Foreskin keratinocyte (primary cell): ENCODE measurements at places on chromosomes 4 and X. TPM values are rescaled to one million over a fixed set of nuclear protein-coding genes. Genes with fewer than 3 reads are reported as not detected.
A peak's percentile ranks its signal among the peaks of the same experiment; 100 is the strongest.

DNA sequence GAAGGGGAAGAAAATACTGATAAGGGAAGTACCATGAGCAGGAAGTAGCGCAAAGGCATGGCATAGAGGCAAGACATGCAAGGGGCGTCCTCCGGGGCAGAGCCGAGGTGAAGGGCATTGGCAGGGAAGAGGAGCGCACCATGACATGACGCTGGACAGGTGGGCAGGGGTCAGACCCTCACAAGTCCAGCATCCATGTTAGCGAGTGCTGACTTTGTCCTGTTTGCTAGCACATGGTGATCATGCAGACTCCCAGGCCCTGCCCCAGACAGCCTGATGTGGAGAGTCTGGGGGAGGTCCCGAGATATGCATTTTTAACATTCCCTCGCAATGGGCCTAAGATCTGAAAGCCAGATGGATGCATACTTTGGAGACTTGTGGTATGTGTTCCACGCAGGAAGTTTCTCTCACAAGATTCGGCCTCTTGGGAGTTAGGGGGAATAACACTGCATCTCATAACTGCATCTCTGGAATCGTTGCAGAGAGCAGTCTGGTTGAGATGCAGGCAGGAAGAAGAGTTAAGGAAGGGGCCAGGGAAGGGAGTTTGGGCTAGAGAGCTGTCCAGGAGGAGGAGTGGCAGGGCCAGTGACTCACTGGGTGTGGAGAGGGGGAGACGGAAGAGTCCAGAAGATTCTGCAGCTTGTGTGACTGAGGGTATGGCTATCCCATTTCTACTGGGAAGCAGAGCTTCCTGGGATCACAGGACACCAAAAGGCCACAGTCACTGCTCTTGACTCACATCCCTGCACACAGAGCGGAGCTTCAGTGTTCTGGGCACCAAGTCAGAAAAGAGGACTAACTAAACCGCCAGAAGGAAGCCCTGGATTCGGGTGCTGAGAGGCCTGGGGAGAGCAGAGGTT, 59.7 kb downstream of the FAM184B start:
- peak; percentile 63 for DNase-seq

GRCh38 chr4:55928846-55929245, 19.9 kb upstream of the CEP135 start:
- no peak for DNase-seq

DNA sequence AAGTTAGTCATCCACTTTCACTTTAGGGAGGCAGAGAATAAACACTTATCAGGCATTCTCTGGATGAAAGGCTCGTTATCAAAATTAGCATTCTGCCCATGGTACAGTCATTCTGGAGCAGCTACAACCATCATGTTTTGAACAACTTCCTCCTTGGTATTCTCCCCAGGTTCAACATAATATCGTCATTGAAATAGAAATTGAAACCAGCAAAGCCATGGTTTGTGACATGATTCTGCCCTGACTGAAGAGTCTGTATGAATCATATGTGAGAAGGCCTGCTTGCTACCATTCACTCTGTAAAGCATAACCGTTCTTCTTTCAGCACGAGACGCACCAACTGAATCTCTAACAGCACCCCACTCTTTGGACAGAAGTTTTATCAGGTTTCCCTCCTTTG, 127.5 kb upstream of the RADX start:
- DNase-seq = no peak

DNA sequence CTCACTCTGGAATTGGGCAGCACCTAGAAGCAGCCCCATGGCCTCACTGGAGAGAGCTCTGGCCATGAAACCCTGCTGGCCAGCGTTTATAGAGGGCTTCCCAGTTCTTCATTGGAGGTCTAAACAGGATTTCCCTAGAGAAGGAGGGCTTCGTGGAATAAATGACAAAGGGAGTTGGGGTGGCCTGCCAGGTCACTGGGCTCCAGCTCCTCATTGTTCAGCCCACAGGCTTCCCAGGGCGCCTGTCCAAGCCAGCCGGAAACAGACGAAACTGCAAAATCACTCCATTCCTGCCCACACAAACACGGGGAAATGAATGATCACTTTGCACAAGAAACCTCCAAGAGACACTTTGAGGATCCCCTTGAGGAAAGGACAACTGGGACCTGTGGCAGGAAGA, 189.7 kb downstream of the TSPAN5 start:
- DNase-seq = no peak

GRCh38 chrX:128623361-128623760, 571.2 kb upstream of the ACTRT1 start:
- no peak for DNase-seq

DNA sequence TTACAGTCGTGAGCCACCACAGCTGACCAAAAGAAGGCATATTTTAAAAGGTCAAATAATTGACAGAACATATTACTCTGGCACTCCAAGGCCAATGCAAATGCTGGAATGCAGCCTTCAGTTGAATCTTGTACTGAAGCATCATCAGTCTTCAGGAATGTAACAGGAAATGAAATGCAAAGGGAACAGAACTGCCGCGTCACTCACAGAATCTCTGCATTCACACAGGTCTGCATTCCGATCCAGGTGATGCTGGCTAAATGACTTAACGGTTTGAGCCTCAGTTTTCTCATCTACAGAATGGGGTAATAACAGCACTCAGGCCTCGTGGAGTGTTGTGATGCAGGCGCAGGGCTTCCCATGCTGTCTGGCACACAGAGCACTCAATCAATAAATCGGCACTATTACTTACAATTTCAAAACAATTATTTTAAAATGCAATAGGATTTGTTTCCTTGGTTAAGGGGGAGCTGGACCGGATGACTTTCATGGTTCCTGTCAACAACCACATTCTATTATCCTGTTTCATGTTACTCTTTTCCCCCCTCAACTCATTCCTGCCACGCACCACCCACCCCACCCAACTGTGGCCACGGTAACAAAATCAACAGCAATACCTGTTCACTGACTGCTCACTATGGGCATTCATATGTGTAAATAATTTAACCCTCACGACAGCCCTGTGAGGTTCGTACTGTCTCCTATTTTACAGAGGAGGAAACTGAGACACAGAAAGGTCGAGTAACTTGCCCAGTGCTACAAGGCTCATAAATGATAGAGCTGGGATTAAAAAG, 32.4 kb downstream of the IGFBP7 start:
- peak; percentile 96 for DNase-seq

- DNase-seq = peak; percentile 66
These were observed 249.3 kb upstream of the DIPK2B start for GRCh38 chrX:45449982-45450381.

- peak; percentile 92 for DNase-seq
These were observed 34.8 kb downstream of the EGF start for GRCh38 chr4:109947457-109947856.

- no peak for DNase-seq
These were observed 39.6 kb downstream of the DKK2 start for GRCh38 chr4:106996490-106996889.

- no peak for DNase-seq
These were observed 253.3 kb upstream of the EPHA5 start for GRCh38 chr4:65923616-65924015.

- DNase-seq = no peak
These were observed 194.4 kb downstream of the TMA16 start for GRCh38 chr4:163688856-163689255.

Gene RTL5
- total RNA-seq = 0.14 TPM in 2 replicates

Gene FUNDC1
- total RNA-seq = 17.0 and 19.2 TPM in 2 replicates

Gene ZNF81
- 3.9 and 5.3 TPM in 2 replicates for total RNA-seq

Gene LDOC1
- 17.2 and 20.1 TPM in 2 replicates for total RNA-seq

Gene GUCY1A1
- 0.11 TPM in 1 of 2 replicates, not detected in the other for total RNA-seq

Gene CYTL1
- total RNA-seq = 0.42 TPM in 1 of 2 replicates, not detected in the other

Gene CFP
- total RNA-seq = 0.11 and 0.20 TPM in 2 replicates

Gene FAM184B
- not detected in 2 replicates for total RNA-seq

Gene PRDM5
- 9.0 and 10.9 TPM in 2 replicates for total RNA-seq
